A549 (cell line): ENCODE measurements at places on chromosomes 6 and 20.

DNA sequence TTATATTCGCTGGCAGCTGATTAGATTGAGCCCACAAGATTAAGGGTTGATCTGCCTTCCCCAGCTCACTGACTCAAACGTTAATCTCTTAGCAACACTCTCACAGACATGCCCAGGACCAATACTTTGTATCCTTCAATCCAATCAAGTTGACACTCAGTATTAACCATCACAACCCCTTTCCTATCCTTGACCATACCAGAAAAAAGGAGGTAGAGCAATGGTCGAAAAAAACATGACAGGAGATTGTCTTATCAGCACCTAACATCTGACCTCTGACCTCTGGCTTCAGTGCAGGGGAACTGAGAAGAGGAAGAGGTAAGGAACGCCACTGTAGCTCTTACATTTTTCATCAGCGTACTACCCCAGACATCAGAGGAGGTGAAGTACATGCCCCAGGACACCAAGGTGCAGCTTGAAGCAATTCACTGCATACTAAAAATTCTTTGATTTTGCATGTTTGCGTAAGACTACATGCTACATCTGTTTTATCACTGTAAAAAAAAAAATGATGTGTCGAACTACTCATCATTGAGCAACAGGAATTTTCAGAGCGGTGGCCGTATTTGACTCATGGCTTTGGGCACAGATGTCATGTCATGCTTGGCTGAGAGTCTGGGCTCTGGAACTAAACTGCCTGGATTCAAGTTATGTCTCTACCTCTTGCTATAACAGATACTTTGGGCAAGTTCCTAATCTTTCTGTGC lies 188.0 kb upstream of the TAB2 start:
- DNase-seq = no peak

- DNase-seq = no peak
Observed at GRCh38 chr6:167209577-167209975, 51.8 kb upstream of the GPR31 start.

DNA sequence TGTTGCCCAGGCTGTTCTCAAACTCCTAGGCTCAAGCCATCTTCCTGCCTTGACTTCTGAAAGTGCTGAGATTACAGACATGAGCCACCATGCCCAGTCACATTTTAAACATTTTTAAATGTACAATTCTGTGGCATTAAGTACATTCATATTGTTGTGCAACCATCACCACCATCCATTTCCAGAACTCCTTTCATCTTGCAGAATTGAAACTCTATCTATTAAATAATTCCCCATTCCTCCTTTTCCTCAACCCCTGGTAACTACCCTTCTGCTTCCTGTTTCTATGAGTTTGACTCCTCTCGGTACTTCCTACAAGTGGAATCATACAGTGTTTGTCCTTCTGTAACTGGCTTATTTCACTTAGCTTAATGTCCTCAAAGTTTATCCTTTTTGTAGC lies 103.8 kb upstream of the NAA20 start:
- DNase-seq = no peak

DNA sequence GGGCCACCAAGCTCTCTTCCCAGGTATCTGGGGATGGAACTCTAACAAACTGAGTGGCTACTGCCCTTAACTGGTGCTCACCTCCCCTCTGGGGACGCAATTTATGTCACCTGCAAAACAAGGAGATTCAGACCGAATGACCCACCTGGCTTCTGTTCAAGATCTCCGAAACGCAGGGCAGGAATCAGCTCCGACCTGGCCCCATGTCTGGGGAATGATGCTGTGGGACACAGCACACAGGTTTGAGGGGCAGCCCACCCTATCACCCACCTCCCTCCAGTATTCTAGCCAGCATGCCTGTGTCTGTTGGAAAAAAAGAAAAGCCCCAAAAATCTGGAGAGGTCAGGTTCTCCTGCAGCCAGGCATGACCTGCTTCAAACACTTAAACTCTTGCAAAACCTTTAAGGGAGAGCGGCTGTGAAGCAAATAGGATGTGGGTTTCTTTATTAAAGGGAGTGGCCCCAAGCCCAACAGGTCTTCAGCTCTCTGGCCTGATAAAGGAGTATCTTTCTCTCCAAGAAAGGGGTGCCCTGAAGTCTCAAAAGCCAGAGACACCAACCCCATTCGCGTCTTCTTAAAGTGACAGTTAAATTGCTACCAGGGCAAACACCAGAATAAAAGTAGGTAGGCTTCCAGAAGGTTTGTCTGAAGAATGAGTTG lies 6.4 kb downstream of the PREX1 start:
- no peak for DNase-seq

- DNase-seq = no peak
Observed at GRCh38 chr6:149683256-149683859, 34.5 kb downstream of the LATS1 start.

DNA sequence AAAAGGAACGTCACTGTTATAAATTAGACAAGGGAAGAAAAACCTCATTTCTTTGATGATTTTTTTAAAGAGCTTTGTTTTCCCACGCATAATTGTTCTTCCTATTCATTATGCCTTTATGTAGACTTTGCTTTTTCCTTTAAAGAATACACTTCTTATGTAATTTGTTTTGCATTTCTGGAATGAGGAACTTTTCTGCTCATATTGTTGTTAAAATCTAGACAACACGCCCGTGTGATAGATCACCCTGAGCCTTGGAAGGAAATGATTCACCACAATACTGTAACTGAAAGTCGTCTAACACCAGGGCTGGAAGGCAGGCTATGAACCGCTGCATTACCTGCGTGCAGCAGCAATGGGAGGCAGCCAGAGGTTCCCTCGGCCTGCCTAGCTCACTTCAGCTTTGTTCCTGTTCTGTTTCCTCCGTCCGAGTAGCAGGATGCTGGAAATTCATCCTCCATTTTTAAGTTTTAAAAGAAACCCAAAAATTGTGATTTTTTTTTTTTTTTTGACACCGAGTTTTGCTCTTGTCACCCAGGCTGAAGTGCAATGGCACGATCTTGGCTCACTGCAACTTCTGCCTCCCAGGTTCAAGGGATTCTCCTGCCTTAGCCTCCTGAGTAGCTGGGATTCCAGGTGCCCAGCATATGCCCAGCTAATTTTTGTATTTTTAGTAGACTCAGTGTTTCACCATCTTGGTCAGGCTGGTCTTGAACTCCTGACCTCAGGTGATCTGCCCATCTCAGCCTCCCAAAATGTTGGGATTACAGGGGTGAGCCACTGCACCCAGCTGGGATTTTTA lies 49.6 kb upstream of the ZNF217 start:
- DNase-seq = peak; percentile 87

DNA sequence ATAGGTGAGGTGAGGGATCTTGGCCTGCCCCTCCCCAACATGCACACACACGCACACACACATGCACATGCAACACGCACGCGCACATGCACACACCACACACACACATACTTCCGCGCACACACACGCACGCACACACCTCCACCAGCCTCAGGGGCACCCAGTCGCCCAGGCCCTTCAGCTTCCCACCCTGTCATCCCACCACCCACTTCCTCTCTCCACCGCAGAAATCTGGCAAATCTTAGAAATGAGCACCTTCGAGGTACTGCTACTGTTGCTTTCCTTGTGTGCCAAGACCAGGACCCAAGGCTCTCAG lies 1.2 kb downstream of the SPDEF start:
- no peak for DNase-seq

- no peak for DNase-seq
Observed at GRCh38 chr20:49356676-49357075, 78.8 kb upstream of the ZNFX1 start.

DNA sequence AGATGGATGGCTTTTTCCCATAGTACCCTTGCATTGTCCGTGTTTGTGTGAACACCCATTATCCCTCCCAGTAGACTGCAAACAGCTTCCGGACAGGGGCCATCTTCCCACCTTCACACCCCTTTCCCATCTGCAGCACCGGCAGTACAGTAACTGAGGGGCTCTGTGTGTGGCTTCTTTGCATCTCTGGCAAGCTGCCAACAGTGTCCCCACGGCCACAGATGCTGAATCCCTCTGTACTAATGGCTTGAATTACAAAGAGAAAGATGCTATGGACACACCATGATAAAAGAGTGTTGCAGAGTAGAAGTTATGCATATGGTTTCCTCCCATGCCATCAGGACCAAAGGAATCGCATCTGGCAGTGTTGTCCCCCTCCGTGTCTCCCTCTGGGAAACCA lies 101.1 kb upstream of the CDYL start:
- DNase-seq = no peak

GRCh38 chr20:16760431-16761304 lies 12.5 kb downstream of the OTOR start:
- DNase-seq = no peak

- no peak for DNase-seq
Observed at GRCh38 chr6:158611541-158612370, 32.8 kb downstream of the DYNLT1 start.

- DNase-seq = no peak
Observed at GRCh38 chr6:35296931-35297600, 552 bp upstream of the DEF6 start.

GRCh38 chr20:49518576-49518975 lies 36.1 kb upstream of the KCNB1 start:
- no peak for DNase-seq

GRCh38 chr6:99307295-99307907 lies 42.1 kb downstream of the FAXC start:
- no peak for DNase-seq

GRCh38 chr6:75208298-75209183 lies 2.7 kb upstream of the COL12A1 start:
- DNase-seq = peak; percentile 49

GRCh38 chr20:44641325-44641724 lies 10.2 kb downstream of the ADA start:
- no peak for DNase-seq

DNA sequence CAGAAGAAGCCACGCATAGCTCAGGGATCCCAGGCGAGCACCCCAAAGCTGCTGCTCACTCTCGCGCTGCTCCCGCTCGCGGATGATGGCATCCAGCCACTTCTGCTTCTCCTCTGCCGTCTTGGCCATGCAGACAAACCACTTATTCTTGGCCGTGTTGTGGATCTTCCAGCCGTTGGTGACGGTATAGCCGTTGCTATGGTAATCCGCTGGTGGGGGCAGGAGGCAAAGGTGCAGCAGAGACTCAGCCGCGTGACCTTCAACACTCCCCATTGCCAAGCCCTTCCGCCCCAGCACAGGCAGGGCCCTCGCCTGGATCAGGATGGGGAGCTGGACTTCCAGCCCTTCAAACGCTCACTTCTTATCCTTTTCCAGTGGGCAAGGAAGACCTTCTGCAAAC lies 136.9 kb downstream of the PREX1 start:
- no peak for DNase-seq

GRCh38 chr20:48456366-48457192 lies 371.2 kb downstream of the PREX1 start:
- no peak for DNase-seq

- DNase-seq = no peak
Observed at GRCh38 chr6:46832816-46833215, 39.6 kb downstream of the MEP1A start.

DNA sequence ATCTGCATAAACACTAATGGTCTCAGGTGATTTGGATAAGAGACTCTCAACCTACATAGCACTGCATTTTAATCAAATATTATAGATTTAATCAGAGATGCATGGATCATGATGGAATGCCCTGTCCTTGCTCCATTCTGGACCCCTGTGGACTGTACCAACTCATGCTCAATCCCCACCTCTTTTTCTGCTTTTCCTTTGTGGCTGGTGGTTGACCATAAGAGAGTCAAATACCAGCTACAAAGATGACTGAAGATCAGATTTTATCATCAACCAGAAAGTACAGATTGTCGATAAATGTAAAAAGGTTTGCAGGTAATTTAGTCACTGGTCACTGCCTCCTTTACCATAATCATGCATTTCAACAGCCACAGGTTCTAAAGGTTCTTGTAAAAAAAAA lies 116.2 kb downstream of the ME1 start:
- no peak for DNase-seq

- no peak for DNase-seq
Observed at GRCh38 chr6:146594495-146594894, 4.3 kb upstream of the ADGB start.

DNA sequence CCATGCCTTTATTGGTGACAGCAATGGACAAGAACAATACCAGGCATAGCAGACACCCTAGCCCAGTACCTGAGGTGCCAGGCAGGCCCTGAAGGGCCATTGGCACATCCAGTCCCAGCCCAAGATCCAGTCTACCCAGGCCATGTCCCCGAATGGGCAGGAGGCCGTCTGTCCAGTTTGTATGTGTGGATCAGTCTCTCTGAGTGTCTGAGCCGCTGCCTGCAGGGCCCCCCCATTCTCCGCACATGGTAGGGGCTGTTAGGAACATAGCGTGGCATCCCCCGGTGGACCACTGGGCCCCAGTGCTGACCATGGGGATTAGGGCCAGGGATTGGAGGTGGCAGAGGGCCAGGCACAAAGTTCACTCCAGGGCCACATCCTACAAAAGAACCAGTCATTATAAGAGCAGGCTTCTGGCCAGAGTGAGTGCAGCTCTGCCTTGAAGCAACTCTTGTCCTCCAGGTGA lies 5.1 kb downstream of the PCED1A start:
- no peak for DNase-seq

DNA sequence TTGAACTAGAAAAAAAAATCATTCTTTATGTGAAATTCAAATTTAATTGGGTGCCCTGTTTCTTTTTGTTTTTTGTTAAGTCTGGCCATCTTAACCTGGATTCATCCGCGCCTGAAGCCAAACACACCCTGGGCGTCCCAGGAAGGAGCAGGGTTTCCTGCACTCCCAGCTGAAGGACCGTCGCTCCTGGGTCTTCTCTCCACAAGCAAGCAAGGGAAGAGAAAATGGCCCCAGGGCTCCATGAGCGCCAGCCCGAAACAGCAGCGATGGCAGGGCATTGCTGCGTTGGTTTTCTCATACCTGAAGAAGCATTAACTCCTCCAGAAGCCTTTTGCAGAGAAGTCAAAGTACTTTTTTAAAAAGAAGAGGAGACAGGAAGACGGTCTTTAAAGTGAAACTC lies 105.4 kb upstream of the AFDN start:
- no peak for DNase-seq

- DNase-seq = no peak
Observed at GRCh38 chr6:15280028-15280427, 34.2 kb downstream of the JARID2 start.

DNA sequence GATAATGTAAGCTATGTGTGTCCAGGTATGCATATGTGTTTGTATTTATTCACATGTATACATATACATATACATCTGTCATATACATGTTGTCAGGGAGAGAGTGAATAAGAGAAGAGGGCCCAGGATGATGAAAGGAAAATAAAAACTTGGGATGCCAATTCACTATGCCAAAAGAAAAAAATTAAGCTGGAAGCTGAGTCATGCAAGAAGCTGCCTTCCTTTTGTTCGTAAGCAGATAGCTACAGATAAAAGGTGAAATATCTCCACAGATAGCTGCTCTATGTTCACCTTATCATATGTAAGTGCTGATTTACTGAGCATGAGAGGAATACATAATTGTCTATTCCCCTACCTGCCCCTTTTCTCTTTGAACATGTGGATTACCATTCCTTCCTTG lies 579.9 kb downstream of the EPM2A start:
- DNase-seq = no peak
